Pancreas (tissue), 10 donors: ENCODE measurements at places on chromosomes 16 and 17. TPM values are rescaled to one million over a fixed set of nuclear protein-coding genes. Genes with fewer than 3 reads are reported as not detected.
A peak's percentile ranks its signal among the peaks of the same experiment; 100 is the strongest.

- peak; percentile 79 for DNase-seq
- no peak overlapping the region for H3K4me3 ChIP-seq
- H3K27ac ChIP-seq = peak overlapping the region; percentile 51
- H3K4me1 ChIP-seq = peaks cover 15% of the 10 kb centered on the region
Observed at GRCh38 chr17:78974635-78975591, 4.8 kb downstream of the LGALS3BP start.

DNA sequence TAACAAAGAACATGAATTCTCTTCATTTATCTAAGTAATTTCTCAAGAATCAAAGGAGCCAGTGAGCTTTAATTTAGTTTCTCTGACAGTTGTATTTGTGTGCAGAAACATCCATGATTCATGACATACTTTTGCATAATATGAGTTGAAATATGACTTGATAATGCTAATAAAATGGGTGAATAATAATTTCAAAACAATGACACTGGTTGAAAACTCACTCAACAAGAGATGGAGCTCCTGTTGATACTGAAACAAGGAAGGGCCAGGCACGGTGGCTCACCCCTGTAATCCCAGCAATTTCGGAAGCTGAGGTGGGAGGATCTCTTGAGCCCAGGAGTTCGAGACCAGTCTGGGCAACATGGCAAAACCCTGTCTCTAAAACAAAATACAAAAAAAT, 147.0 kb downstream of the MAP2K6 start:
- no peak overlapping the region for H3K27ac ChIP-seq
- H3K4me3 ChIP-seq = no peak overlapping the region
- DNase-seq = no peak
- H3K36me3 ChIP-seq = no peaks in the 10 kb centered on the region

- no peaks in the 10 kb centered on the region for H3K4me1 ChIP-seq
- no peak overlapping the region for H3K27ac ChIP-seq
- H3K36me3 ChIP-seq = no peaks in the 10 kb centered on the region
- H3K4me3 ChIP-seq = no peak overlapping the region
- no peak for DNase-seq
- no peaks in the 10 kb centered on the region for H3K27me3 ChIP-seq
Observed at GRCh38 chr17:67316781-67317180, 49.6 kb downstream of the PSMD12 start.

- H3K27ac ChIP-seq = peak overlapping the region; percentile 69
- DNase-seq = peak; percentile 64
- no peak overlapping the region for H3K4me3 ChIP-seq
- no peaks in the 10 kb centered on the region for H3K36me3 ChIP-seq
- no peaks in the 10 kb centered on the region for H3K27me3 ChIP-seq
- H3K4me1 ChIP-seq = peaks cover 26% of the 10 kb centered on the region
Observed at GRCh38 chr17:1574697-1575471, 12.3 kb upstream of the PITPNA start.

DNA sequence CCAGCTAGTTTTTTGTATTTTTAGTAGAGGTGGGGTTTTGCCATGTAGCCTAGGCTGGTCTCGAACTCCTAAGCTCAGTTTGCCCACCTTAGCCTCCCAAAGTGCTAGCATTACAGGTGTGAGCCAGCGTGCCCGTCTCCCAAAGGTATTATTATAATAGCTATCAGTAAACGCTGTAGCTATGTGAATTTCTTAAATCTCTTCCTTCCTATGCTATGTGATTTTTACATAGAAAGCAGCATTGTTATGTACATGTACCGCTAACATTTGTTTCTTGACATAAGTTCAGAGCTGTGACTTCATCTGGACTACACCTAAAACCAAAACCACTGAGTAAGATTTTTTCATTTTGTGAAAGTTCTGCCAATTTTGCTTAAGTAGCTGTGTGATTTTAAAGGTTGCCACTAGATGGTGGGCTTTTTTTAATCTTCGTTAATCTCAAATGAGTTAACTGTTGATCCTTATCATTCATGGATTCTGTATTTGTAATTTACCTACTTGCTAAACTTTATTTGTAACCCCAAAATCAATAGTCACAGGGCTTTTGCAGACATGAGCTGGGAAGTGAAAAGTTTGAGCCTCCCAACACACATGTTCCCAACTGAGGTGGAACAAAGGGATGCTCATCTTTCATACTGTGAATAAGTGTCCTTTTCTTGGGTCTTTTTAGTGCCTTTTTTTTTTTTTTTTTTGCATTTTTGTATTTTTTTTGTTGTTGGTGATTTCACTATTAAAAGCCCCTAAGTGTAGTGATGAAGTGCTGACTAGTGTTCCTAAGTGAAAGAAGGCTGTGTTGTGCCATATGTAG, 21.9 kb downstream of the PRKAR1A start:
- no peaks in the 10 kb centered on the region for H3K4me1 ChIP-seq
- no peak overlapping the region for H3K27ac ChIP-seq
- DNase-seq = no peak
- no peak overlapping the region for H3K4me3 ChIP-seq

GRCh38 chr17:19017401-19017800, 12.8 kb upstream of the FAM83G start:
- no peaks in the 10 kb centered on the region for H3K27me3 ChIP-seq
- H3K4me1 ChIP-seq = no peaks in the 10 kb centered on the region
- H3K36me3 ChIP-seq = no peaks in the 10 kb centered on the region
- no peak overlapping the region for H3K27ac ChIP-seq
- H3K4me3 ChIP-seq = no peak overlapping the region

SCARF1 gene
- total RNA-seq = 3.2 TPM
